ENCODE measurements at places on chromosomes 3 and 15.

GRCh38 chr3:170228093-170228766 is 6.0 kb downstream of the PRKCI start:
- DNase-seq = no peak

GRCh38 chr3:74591342-74591741 is 23.1 kb downstream of the CNTN3 start:
- no peak for DNase-seq

GRCh38 chr3:67526246-67526645 is 128.2 kb downstream of the SUCLG2 start:
- no peak for DNase-seq

DNA sequence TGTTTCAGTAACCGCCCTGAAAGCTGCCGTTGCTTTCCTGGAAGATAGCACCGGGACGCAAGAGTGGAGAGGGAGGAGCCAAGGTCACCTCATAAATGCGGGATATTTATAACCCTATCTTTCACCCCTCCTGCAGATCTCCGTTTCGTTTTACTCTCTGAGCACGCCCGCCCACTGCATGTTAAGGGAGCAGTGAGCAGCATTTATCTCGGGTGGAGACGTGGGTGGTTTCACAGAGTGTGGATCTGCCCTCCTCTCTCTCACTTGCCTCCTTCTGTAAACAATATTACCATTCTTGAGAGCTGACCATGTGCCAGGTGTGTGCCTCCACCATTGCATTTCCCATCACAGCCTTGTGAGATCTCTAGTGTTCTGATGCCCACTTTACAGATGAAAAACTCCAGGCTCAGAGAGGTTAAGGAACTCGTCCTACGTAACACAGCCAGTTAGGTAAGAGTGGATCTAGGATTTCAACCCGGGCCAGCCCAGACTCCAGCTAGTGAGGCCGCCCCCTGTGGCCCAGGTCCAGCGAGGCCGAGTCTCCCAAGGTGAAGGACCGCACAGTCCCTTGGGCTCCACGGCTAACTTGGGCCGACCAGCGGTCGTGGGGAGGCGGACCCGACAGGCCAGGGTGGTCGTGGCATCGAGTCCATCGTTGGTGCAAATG is 16.9 kb upstream of the SEMA4B start:
- DNase-seq = no peak

DNA sequence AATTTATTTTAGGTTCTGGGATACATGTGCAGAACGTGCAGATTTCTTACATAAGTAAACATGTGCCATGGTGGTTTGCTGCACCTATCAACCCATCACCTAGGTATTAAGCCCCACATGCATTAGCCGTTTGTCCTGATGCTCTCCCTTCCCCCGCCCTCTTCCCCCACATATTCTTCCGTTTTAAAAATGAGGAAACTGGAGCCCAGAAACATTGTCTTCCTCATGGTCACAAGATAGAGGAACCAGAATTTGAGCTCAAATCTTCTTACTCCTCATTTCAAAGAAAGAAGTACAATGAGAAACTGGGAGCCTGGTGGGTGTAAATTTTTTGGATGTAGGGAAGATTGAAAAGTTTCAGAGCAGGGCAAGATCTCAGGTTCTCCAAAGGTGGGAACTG is 56.1 kb upstream of the USP3 start:
- no peak for DNase-seq

- DNase-seq = no peak
These were observed 353 bp downstream of the ATG3 start for GRCh38 chr3:112561484-112561733.

GRCh38 chr15:64361259-64361658 is 5.3 kb upstream of the CSNK1G1 start:
- DNase-seq = no peak

GRCh38 chr3:134066158-134066541 is 36.4 kb upstream of the SLCO2A1 start:
- no peak for DNase-seq

DNA sequence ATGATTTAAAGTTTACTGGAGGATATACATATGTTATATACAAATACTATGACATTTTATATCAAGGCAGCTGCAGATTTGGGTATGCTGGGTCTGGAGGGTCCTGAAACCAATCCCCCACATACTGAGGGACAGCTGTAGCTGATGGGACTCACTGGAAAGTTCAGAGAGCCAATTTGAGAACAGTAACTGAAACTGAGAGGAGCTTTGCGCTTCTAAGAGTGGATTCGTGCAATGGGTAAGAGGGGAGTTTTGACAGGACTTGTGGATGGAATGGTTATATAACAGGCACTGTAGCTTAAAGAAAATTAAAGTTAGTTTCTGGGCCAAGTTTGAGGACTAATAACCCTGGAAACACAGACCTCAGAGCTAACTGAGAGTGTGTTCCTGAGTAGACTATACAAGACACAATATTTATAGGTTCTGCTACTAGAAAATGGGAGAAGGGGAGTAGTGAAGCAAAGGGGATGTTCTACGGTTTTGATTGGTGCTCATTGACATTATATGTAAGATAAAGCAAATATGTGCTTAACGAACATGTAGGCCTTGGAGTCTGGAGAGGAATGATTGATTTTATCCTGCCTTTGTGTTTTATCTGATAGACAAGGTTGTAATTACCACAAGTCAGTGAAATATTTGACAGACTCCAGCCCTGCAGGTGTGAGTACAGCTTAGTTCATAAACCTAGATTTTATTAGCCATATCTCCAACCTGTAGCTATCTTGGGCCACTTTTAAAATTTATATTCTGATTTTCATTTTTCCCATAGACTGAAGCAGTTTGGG is 4.8 kb upstream of the ZMAT3 start:
- no peak for DNase-seq

DNA sequence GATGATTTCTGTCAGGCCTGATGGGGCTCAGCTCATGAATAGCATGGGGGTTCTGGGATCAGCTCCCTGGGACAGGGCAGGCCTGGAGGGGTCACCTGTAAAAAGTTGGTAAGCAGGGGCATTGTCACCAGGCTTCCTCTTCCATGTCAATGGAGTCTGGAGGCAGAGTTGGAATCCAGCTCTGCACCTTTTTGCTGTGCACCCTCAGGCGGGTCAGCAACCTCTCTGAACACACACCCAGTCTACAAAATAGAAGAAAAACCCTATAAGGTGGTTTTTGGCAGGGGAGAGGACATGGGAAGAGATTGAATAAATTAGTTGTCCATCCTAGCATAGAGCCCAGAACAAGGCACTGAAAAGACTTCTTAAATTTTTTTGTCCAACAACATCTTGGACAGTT is 77.2 kb upstream of the NR2E3 start:
- DNase-seq = no peak

- DNase-seq = no peak
These were observed 14.3 kb upstream of the IL20RB start for GRCh38 chr3:136943436-136943835.

DNA sequence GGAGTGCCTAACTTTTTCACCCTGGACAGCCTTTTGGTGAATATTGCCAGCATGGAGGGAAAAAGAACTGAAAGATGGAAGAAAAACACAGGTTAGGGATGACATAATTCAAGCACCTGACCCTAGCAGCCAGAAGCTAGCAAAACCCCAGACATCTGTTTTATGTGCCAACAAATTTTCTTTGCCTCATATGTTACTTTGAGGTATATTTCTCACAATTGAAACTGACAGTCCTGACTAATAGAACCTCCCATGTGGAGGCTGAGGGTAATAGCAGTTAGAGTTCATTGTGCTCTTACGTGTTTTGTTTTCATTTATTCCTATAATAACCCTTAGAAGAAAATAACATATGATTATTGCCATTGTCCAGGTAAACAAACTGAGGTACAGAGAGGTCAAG is 71.5 kb upstream of the SLC25A26 start:
- no peak for DNase-seq

DNA sequence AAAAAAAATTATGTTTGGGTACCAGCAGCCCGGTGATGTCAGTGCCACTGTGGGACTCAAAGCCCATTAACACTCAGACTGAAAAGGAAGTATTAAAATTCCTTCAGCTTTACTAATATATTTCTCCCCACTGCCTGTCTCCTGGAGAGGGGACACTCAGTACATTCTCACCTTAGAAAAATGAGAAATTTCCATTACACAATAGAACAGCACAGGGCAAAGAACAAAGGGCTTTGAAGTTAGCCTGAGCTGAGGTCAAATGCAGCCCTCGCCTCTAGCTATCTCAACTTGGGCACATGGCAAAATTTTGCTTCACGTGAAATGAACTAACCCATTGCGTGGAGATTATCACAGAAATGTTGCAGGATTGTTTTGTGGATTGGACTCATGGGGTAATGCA is 80.8 kb downstream of the RARB start:
- no peak for DNase-seq

DNA sequence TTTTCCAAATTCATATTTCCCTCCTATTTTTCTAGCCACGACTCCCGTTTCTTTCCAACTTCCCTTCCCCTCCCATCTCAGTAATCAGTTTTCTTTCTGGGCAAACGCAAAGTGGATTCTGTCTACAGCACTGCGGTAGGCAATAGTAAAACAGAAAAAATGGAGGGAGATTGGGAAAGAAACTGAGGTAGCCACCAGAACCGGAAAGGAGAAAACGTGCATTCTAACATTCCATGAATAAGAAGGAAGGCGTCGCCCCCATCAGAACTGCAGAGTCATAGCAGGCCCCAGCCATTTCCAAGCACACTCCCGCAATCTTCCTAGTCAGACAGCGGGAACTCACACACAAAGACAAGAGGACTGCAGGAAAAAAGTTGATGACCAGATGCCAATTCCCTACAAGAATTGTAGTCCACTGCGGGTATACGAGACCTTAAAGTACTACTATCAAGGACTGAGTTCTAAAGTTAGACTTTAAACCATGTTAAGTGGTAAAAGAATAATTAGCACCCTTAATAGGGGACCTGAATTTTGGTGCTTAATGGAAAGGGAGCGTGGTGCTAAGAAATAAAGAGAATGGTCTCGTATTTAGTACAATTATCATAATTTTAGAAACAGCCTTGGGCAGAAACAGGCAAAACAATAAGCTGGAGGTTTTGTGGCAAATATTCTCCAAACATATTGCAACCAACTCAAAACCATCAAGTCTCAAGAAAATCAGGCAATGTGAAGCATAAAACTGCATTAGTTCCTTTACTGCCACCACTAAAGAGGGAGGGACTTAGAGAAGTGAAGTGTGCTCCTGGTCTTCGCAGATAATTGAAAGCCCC is 1.4 kb downstream of the PFN2 start:
- peak; percentile 70 for DNase-seq

GRCh38 chr3:171462224-171462623 is 2.0 kb upstream of the TNIK start:
- DNase-seq = no peak

DNA sequence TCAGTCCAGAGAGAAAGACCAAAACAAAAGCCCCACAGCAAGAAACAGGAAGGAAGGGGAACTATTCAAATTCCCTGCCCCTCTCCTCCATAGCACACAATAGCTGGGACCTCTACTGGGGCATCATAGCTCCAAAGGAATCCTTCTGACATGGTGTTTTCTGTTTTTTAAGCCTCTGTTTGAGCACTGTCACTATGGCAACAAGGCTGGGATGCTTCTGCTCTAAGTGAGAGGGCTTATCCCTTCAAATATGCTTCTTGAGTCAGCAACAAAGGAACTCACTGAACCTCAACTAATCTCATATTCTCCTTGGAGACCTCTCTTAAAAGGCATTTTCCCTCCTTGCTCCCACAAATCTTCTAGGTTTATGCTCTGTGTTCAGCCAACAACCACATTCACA is 40.5 kb downstream of the MYLK start:
- DNase-seq = no peak

DNA sequence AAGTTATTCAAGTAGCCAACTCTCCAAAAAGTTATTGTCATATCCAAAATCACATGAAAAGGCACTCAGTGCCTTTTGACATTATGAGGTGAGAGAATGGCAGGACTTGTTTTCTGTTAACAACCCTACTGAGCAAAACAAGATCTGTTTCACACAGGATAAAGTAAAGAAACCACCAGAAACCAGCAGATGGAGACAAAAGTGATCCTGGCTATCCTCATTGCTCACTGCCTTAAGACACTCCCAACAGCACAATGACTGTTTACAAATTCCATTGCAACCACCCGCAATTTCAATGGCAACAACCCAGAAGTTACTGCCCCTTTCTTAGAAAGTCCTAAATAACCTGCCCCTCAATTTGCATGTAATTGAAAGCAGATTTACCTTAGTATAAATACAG is 352.6 kb upstream of the NDN start:
- DNase-seq = no peak

GRCh38 chr15:71118881-71119632 is 3.8 kb downstream of the THSD4 start:
- no peak for DNase-seq

Data from NCI-H1417 treated with DMSO at 0.1 percent for 48 hours (cell line).